ENCODE measurements at places on chromosomes 5 and 9. TPM values are rescaled to one million over a fixed set of nuclear protein-coding genes. Genes with fewer than 3 reads are reported as not detected.

DNA sequence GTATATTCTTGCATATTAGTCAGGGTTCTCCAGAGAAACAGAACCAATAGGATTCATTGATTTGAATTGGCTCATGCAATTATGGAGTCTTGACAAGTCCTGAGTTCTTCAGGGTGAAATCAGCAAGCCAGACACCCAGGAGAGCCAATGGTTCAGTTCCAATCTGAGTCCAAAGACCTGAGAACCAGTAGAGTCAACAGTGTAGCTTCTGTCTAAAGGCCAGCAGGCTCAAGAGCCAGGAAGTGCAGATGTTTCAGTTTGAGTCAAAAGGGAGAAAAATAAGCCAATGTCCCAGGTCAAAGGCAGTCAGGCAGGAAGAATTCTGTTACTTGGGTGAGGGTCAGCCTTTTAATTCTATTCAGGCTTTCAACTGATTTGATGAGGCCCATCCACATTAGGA is 37.8 kb upstream of the ANKRD34B start:
- no peak overlapping the region for H3K27ac ChIP-seq
- DNase-seq: no peak
- no peaks in the 10 kb centered on the region for H3K36me3 ChIP-seq
- H3K4me1 ChIP-seq: no peaks in the 10 kb centered on the region
- no peaks in the 10 kb centered on the region for H3K27me3 ChIP-seq
- H3K4me3 ChIP-seq: no peak overlapping the region

- DNase-seq: no peak
- no peaks in the 10 kb centered on the region for H3K36me3 ChIP-seq
- H3K27ac ChIP-seq: no peak overlapping the region
Observed at GRCh38 chr9:88767504-88767790, 223.8 kb upstream of the S1PR3 start.

- DNase-seq: no peak
- no peak overlapping the region for H3K4me3 ChIP-seq
- no peaks in the 10 kb centered on the region for H3K36me3 ChIP-seq
- no peaks in the 10 kb centered on the region for H3K4me1 ChIP-seq
- no peak overlapping the region for H3K27ac ChIP-seq
Observed at GRCh38 chr5:132546108-132546507, 2.8 kb upstream of the IL5 start.

GRCh38 chr9:20786807-20787206 is 102.7 kb downstream of the FOCAD start:
- no peaks in the 10 kb centered on the region for H3K36me3 ChIP-seq
- no peaks in the 10 kb centered on the region for H3K4me1 ChIP-seq
- DNase-seq: no peak
- no peak overlapping the region for H3K4me3 ChIP-seq

GRCh38 chr9:81850724-81851123 is 77.5 kb upstream of the SPATA31D4 start:
- no peak overlapping the region for H3K4me3 ChIP-seq
- H3K27me3 ChIP-seq: no peaks in the 10 kb centered on the region
- H3K27ac ChIP-seq: no peak overlapping the region
- H3K36me3 ChIP-seq: no peaks in the 10 kb centered on the region

DNA sequence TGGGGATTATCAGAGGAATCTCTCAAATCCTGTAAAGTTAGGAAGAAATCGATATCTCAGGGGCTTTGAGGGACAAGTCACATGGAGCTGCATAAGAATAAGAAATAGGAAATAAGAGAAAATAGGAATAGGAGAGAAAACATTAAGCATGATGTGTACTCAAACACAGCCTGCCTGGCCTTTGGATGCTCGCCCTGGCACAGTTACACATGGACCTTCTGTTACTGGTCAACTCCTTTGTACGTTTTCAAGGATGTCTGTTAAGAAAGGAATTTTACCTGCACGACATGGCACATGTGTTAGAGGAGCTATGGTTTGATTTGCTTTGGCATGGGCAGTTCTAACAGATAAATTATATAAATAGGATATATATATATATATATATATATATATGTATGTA is 321.2 kb downstream of the CDH12 start:
- H3K4me1 ChIP-seq: no peaks in the 10 kb centered on the region
- H3K36me3 ChIP-seq: no peaks in the 10 kb centered on the region
- DNase-seq: no peak
- H3K4me3 ChIP-seq: no peak overlapping the region
- no peaks in the 10 kb centered on the region for H3K27me3 ChIP-seq
- no peak overlapping the region for H3K27ac ChIP-seq

DNA sequence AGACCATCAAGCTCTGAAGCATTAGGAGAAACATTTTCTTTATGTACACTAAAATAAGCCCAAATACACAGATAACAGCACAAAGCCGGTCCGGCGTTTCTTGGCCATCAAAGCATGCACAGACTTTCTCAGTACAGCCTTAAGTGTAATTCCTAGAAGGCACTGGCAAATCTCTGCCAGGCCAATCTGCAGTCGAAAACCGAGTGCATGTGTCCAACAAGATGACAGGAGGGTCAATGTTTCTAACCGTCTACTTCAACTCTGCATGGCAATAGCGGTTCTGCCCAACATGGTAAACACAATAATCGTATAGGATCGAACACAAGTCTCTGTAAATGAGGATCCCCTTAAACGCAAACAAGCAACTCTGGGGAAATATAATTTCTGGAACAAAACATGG is 1.1 kb downstream of the ARL15 start:
- no peaks in the 10 kb centered on the region for H3K27me3 ChIP-seq
- H3K4me3 ChIP-seq: peak overlapping the region; percentile 96
- peak overlapping the region; percentile 92 for H3K27ac ChIP-seq
- peaks cover 23% of the 10 kb centered on the region for H3K4me1 ChIP-seq

DNA sequence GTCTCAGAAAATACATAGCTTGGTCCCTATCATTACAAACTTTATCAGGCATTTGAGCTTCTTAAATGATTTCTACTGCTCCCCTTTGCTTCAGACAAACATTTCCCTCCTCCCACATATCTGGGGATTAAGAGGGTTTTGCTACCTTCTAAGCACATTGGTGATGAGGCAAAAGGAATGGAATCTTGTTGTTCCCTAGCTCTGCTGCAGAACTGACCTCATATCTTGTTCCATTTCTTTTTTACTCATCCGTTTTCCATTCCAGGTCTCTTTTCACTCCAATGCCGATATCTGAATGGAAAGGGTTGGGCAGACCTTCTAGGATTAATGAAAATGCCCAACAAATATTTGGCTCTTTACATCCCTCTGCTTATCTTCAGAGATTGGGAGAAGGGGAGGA is 444.6 kb downstream of the ZNF608 start:
- H3K27ac ChIP-seq: no peak overlapping the region
- H3K27me3 ChIP-seq: no peaks in the 10 kb centered on the region
- no peak overlapping the region for H3K4me3 ChIP-seq

DNA sequence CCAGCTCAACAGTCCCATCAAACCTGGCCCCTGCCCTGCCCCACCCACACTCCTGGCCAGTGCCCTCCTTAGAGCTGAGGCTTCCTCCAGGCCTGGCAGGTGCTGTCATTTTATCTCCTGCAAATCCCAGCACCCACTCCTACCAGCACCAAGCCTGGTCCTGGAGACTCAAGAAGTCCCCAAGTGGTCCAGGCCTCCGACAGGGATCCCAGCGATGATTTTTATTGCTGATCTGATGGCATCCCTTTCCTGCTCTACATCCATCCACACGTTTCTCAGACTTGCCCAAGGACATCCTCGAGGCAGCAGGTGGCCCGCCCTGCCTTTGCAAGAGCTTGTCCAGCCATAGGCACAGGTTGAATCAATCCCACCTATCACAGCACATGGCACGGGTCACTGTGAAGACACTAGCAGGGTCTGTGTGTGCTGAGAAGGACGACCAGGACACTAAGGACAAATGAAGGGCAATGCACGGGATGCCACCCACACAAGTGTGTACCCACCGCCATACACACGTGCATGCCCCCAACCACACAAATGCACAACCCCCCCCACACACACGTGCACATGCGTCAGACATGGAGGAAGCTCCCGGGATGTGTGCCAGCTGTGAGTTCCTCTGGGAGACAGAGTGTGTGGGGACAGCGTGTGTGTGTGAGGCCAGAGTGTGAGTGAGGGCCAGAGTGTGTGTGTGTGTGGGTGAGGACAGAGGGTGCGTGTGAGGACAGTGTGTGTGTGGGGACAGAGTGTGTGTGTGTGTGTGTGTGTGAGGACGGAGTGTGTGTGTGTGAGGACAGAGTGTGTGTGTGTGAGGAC is 62.4 kb upstream of the UBAC1 start:
- no peak for DNase-seq
- peaks cover 17% of the 10 kb centered on the region for H3K4me1 ChIP-seq
- H3K4me3 ChIP-seq: no peak overlapping the region
- no peaks in the 10 kb centered on the region for H3K36me3 ChIP-seq

GRCh38 chr5:118115791-118116190 is 872.6 kb downstream of the DTWD2 start:
- H3K4me1 ChIP-seq: no peaks in the 10 kb centered on the region
- H3K36me3 ChIP-seq: no peaks in the 10 kb centered on the region
- no peaks in the 10 kb centered on the region for H3K27me3 ChIP-seq
- H3K27ac ChIP-seq: no peak overlapping the region
- no peak for DNase-seq

The PKD2L2 gene
- not detected for total RNA-seq

The CKMT2 gene
- 3.4 TPM for total RNA-seq

Data from vagina (tissue), 2 donors.